Vein endothelial cell (primary cell): ENCODE measurements at places on chromosomes 11 and 22. TPM values are rescaled to one million over a fixed set of nuclear protein-coding genes. Genes with fewer than 3 reads are reported as not detected.

H19 gene
- 4.7 and 28.1 TPM in 2 replicates for total RNA-seq

OR8B2 gene
- not detected in 2 replicates for total RNA-seq

RBM4 gene
- 123 and 130 TPM in 2 replicates for total RNA-seq

DUSP8 gene
- 0.57 and 1.3 TPM in 2 replicates for total RNA-seq

INPP5J gene
- total RNA-seq = 0.19 and 0.33 TPM in 2 replicates

MRGPRX3 gene
- not detected in 2 replicates for total RNA-seq

EI24 gene
- 129 and 137 TPM in 2 replicates for total RNA-seq

SLC2A11 gene
- 7.5 and 8.2 TPM in 2 replicates for total RNA-seq

C22orf42 gene
- not detected in 2 replicates for total RNA-seq

EXPH5 gene
- under 0.01 and 0.19 TPM in 2 replicates for total RNA-seq

RFPL2 gene
- total RNA-seq = not detected in 2 replicates

ZBED4 gene
- 22.9 and 23.2 TPM in 2 replicates for total RNA-seq

OR10A4 gene
- not detected in 2 replicates for total RNA-seq

DSCAML1 gene
- not detected in 2 replicates for total RNA-seq

CEP126 gene
- 2.6 and 4.2 TPM in 2 replicates for total RNA-seq

FAM227A gene
- 2.1 and 2.3 TPM in 2 replicates for total RNA-seq

ENDOD1 gene
- total RNA-seq = 29.7 and 31.7 TPM in 2 replicates

MISFA gene
- total RNA-seq = 2.9 TPM in 1 of 2 replicates, not detected in the other

APOL4 gene
- total RNA-seq = 0.57 and 1.6 TPM in 2 replicates

CHRNA10 gene
- 2.0 and 2.4 TPM in 2 replicates for total RNA-seq

FAT3 gene
- total RNA-seq = 0.10 and 0.33 TPM in 2 replicates

EMID1 gene
- under 0.01 TPM in 1 of 2 replicates, not detected in the other for total RNA-seq

CALCA gene
- total RNA-seq = not detected in 2 replicates

RIC3 gene
- not detected in 2 replicates for total RNA-seq

MPPED2 gene
- total RNA-seq = 0.33 TPM in 1 of 2 replicates, not detected in the other

MCHR1 gene
- total RNA-seq = 0.10 and 0.65 TPM in 2 replicates

PARVB gene
- 104 and 140 TPM in 2 replicates for total RNA-seq

CCDC179 gene
- total RNA-seq = not detected in 2 replicates

UPK3A gene
- total RNA-seq = not detected in 2 replicates

CD3D gene
- not detected in 2 replicates for total RNA-seq

FGF19 gene
- total RNA-seq = not detected in 2 replicates

XKR3 gene
- total RNA-seq = not detected in 2 replicates

UPB1 gene
- 0.33 TPM in 1 of 2 replicates, not detected in the other for total RNA-seq

SNX32 gene
- 0.10 and 1.6 TPM in 2 replicates for total RNA-seq

RFPL3 gene
- total RNA-seq = not detected in 2 replicates

NOX4 gene
- total RNA-seq = 67.3 and 67.6 TPM in 2 replicates

MUC2 gene
- not detected in 2 replicates for total RNA-seq

ZNF214 gene
- total RNA-seq = 0.76 and 0.98 TPM in 2 replicates

IGLL5 gene
- total RNA-seq = not detected in 2 replicates

ZBTB16 gene
- 8.2 and 13.4 TPM in 2 replicates for total RNA-seq

LRFN4 gene
- total RNA-seq = 33.6 and 34.3 TPM in 2 replicates

OR52H1 gene
- 0.65 TPM in 1 of 2 replicates, not detected in the other for total RNA-seq

LMO2 gene
- total RNA-seq = 43.8 and 50.6 TPM in 2 replicates

HSPB2 gene
- not detected in 2 replicates for total RNA-seq
